ENCODE measurements at places on chromosomes 5 and 9.

GRCh38 chr5:107952450-107952849 is 281.7 kb upstream of the EFNA5 start:
- DNase-seq: no peak

GRCh38 chr9:99130069-99130468 is 25.2 kb downstream of the TGFBR1 start:
- DNase-seq: peak; percentile 66

GRCh38 chr9:137423514-137424291 is 510 bp downstream of the NOXA1 start:
- no peak for DNase-seq

GRCh38 chr5:72313141-72313540 is 6.9 kb downstream of the MRPS27 start:
- DNase-seq: no peak

GRCh38 chr5:8329773-8330172 is 460.8 kb downstream of the MTRR start:
- no peak for DNase-seq

GRCh38 chr5:148471379-148471778 is 87.6 kb downstream of the FBXO38 start:
- no peak for DNase-seq

DNA sequence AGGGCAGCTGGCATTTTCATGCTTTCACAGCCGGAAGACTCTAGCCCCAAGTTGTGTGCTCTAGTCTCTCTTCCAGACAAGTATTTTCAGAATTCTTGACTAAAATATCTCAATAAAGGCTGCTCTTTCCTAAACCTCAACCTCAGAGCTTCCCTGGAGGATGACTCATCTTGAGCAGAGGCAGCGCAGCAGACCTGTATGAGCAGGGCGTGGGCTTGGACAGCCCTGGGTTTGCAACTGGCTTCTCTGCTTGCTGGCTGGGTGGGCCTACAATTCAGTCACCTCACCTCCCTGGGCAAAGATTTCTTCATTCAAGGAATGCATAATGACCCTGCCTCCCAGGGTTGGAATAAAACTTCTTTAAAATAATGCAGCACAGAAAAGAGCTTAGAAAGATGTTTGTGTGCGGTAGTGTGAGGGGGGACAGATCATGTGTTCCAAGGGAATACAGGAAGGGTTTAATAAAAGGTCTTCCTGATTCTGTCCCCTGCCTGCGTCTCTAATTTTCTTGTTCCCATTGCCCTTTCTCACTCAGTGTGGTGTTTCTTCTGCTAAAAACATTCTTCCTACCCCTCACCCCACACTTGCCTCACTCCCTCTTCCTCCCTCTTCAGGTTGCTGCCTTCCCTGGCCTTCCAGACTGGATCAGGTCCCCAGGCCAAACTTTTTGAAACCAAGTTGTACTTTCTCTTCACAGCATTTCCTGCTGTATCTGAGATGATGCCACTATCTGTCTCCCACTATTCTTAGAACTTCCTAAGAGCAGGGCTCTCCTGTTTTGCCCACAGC is 39.4 kb upstream of the MAP1B start:
- DNase-seq: no peak

- DNase-seq: no peak
These were observed 5.9 kb downstream of the FAM78A start for GRCh38 chr9:131270171-131271015.

GRCh38 chr5:150112201-150113046 is 26.1 kb upstream of the CSF1R start:
- DNase-seq: no peak

DNA sequence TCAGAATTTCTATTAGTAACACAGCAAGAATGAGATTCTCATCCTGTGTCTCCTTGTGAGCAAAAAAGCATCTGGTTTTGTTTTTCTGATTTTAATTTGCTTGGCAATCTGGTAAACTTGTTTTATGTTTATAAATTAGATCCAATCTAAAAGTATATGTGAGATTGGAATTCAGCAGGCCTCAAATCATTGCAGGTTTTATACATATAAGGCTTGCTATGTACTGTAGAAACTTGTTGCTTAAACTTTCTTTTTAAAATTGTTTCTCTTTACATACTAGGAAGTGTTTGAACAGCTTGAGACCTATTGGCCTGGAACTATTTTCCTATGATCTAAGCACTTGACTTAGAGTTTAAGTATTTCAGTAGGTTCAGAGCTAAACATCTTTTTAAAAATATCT is 1037.8 kb downstream of the NR2F1-AS1 start:
- no peak for DNase-seq

DNA sequence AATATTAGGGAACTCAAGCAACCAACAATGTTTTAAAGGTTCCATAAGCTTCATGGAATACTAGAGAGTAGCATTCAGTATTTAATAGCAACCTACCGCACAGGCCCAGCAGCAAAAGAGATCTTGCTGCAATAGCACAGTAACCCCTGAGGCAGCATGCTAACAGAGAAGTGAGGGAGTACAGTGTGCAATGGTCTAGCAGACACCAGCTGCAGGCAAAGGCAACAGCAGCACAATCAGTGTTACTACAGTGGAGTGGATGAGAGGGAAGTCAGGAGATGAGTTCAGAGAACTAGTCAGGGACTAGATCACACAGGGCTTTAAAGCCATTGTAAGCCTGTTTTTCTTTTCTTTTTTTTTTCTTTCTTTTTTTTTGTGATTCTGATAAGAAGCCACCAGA is 2.8 kb downstream of the TICAM2 start:
- no peak for DNase-seq

GRCh38 chr5:61525512-61526206 is 193.6 kb downstream of the ZSWIM6 start:
- no peak for DNase-seq

GRCh38 chr9:11577522-11577921 is 964.7 kb upstream of the PTPRD start:
- no peak for DNase-seq

GRCh38 chr9:123925819-123926218 is 4.1 kb downstream of the DENND1A start:
- no peak for DNase-seq

DNA sequence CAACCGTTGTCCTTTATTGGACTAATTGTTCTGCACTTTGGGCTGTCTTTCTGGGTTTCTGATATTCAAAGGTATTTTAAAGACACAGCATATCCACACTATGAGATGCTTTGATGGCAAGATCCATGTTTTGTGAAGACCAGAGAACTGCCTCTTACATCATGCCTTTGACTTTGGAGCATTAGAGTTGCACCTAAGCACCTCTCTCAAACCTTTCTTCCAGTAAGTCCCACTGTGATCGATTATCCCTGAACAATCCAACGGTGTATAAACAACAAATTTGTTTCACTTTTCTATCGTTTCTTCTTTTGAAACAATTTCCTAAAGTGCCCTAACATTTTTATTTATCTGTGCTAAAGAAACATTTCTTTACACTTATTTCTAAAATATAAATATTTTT is 144.4 kb downstream of the KCTD16 start:
- no peak for DNase-seq

- no peak for DNase-seq
These were observed 21.5 kb upstream of the ZBTB34 start for GRCh38 chr9:126838895-126839294.

DNA sequence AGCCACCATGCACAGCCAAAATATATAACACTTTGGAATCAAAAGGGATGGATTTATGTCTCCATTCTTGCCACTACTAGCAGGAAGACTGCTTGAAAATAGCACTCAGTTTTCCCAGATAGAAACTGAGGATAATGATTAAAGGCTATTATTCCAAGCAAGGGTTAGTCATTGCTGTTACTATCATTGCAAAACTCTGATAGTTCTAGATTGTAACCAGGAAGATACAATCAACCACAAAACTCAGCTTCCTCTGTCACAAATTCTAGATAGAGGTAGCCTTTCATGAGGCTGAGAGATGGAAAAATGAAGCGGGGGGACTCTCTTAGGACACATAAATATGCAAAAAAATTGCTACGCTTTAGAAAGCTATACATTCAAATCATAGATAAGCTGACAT is 3.1 kb downstream of the ANXA1 start:
- no peak for DNase-seq

GRCh38 chr5:33588654-33589372 is 148.0 kb downstream of the TARS1 start:
- no peak for DNase-seq

DNA sequence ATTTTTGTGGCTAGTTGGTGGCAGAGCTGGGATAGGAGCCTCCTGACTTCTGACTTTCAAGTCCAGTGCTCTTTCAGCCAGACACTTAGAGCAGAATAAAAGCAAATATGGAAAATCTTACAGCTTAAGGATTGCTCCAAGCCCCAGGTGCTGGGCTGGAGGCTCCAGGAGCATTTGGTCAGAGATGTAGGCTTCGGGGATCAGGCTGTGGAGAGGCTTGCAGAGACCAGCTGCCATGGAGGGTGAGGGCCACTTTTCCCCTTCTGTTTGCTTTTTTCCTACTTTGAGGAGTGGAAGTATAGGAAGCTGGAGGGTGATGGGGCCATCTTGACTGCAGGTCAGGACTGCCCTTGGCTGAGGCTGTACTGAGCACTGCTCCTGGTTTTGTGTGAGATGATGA is 58.9 kb downstream of the RGS3 start:
- DNase-seq: no peak

- no peak for DNase-seq
These were observed 53.6 kb upstream of the HTR1A start for GRCh38 chr5:64015824-64016223.

- no peak for DNase-seq
These were observed 549.1 kb upstream of the DAP start for GRCh38 chr5:11310158-11310557.
